Gastroesophageal sphincter (tissue), 4 donors: ENCODE measurements at places on chromosomes 12 and 14. TPM values are rescaled to one million over a fixed set of nuclear protein-coding genes. Genes with fewer than 3 reads are reported as not detected.
A peak's percentile ranks its signal among the peaks of the same experiment; 100 is the strongest.

DNA sequence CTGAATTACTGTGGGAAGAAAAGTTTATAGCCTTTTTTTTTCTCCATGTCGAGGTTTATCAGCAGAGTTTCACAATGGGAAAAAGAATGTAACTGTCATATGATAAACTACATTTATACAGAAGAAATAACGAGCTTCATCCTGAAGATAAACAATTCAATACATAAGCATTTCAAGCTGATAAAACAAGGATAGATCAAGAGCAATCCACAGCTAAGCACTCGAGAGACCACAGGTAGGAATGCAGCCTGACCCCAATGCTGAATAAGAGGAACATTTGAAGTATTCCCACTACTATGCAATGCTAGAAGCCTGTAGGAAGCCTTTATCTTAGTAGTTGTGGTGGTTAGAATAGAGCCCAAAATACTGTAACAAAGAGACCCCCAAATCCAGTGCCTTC is 32.6 kb upstream of the DAAM1 start:
- ATAC-seq: no peak

DNA sequence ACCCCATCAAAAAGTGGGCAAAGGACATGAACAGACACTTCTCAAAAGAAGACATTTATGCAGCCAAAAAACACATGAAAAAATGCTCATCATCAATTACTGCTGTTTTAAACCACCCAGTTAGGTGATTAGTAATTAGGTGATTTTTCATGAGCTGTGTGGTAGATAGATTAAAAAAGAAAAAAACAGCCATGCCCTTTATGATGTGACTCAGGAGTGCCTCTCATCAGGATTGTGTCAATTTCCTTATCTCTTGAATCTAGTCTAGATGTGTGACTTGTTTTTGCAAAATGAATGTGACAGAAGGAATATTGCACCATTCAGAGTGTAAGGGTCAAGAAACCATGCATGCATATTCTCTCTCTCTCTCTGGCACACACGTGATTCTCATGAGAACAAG is 5.7 kb downstream of the OR10A7 start:
- ATAC-seq: no peak

DNA sequence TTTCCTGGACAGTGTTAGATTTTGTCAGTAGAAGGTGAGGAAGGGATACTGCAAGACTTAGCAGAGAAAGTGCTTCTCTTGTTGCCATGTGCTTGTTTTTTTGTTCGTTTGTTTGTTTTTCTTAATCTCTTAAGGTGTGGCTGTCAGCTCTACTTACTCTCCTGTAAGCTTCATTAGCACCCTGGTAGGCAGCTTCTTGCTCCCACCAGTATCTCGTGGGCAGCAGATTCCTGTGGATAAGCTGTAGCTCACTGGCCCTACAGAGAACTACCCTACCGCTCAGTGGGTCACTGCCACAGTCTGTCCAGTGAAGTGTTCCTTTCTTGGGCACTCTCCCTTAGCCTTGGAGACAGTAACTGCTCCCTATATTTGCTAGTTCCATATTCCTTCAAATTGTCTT is 30.1 kb downstream of the VRK1 start:
- ATAC-seq: no peak

GRCh38 chr14:39984323-39984722 is 552.1 kb upstream of the FBXO33 start:
- no peak for ATAC-seq

DNA sequence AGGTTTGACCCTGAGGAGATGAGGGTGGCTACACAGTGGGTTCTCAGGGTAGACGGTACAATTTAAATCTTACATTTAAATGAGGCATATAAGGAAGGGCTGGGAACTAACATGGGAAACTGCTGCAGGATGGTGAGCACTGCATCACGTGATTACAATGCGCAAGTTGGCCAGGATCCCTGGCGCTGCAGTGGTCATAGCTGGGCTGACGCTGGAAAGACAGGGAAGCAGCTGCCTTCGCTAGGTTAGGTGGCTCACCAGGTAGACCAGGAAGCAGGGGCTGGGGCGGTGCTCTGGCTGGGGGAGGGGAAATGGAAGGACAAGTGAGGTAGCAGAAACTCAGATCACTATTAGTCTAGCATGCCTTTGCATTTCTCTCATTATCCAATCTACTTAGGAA is 149.9 kb downstream of the FOXN3 start:
- ATAC-seq: no peak

- ATAC-seq: no peak
Measured at GRCh38 chr14:89855961-89856656, 98.4 kb downstream of the EFCAB11 start.

DNA sequence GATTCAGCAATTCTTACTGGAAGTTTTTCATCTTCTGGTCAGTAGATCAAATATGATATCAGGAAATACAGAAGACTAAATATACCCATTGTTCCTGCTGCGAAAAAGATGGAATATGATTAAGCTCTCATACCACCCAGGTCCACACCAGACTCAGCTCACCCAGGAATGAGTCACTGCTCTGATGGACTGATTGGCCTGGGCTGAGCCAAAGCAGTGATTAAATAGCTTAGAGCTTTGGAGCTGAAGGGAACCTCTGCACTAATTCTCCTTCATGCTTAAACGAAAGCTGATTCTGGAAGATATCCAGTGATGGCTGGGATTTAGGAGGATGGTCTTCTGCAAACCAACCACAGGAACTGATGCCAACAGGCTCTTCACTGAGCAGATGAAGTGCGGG is 62.0 kb upstream of the SYT1 start:
- ATAC-seq: no peak

GRCh38 chr12:112162241-112162790 is 37.0 kb downstream of the TRAFD1 start:
- ATAC-seq: no peak

DNA sequence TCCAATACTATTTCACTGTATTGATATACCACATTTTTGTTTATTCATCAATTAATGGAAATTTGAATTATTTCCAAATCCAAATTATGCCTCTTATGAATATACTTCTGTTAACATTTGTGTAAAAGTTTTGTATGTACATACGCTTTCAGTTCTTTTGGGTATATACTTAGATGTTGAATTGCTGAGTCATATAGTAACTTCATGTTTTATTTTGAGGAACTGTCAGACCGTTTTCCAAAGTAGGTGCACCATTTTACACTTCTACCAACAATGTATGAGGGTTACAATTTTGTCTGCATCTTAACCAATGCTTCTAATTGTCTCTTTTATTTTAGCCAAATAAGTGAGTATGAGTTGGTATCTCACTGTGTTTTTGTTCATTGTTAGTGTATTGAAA is 10.2 kb upstream of the CCER1 start:
- no peak for ATAC-seq

- peak; percentile 47 for ATAC-seq
Measured at GRCh38 chr14:23186913-23187654, 3.6 kb upstream of the SLC7A8 start.

DNA sequence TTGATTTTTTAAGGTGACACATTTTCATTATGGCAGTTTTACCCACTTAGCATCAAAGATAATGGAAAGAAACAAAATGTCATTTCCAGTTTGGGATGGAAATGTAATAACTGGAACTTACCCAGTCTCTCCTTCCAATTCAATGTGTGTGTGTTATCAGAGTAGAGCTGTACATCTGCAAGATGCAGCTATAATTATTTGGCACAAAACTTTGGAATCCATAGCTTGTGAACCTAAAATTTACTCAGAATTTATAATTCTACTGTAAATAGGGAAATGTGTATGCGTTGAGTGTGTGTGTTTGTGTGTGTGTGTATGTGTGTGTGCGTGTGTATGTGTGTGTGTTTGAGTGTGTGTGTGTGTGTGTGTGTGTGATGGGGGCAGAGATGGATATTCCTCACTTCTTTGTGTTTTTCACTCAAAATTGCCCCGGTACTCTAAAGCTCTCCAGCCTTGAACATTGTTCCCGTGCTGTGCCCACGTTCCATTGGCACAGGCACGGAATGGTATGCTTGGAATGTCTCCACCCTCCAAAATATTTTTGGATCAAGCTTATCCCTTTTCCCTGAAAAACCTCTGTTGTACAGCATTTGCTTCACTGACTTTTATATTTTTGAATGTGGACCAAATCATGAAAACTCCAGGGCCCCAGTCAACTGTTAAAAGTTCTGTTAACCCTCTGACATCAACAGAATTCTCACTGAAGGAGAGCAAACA is 150.2 kb upstream of the BMP4 start:
- ATAC-seq: no peak

DNA sequence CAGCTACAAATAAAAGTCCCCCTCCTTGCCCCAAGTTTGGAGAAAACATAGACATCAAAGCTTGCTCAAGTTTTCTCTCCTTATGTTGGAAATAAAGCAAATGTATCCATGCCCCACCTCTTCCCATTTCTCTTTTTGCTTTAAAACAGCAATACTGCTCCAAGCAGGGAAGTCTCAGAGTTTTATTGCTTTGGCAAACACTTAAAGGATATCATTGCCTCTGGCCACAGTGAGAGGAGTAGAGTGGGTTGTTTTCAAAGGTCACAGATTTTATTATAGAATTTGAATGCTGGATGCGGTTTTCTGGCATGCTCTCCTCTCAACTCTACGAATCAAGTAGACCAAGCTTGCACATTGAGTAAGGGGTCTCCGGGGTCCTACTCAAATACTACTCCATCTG is 149.7 kb downstream of the TTC7B start:
- no peak for ATAC-seq

DNA sequence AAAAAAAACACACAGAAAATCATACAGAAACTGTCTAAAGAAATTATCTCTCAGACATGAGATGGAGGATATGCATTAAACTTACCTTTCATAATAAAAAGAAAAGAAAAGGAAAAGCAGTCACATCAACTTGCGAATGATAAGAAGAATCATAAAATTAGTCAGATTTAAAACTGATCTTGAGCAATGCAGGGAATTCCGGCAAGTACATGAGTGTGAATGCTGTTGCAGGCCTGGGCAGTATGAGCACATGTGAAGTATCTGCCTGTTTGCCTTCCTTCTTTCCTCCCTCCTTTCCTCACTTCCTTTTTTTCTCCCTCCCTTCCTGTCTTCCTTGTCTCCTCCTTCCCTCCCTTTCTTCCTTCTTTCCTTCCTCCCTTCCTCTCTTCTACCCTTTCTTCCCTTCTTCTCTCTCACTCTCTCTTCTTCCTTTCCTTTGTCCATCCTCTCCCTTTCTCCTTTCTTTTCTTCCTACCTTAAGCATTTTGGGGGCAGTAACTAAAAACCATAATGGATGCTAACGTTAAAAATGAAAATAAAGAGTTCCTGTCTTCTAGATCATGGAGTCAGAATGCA is 38.5 kb upstream of the SLC6A15 start:
- no peak for ATAC-seq

DNA sequence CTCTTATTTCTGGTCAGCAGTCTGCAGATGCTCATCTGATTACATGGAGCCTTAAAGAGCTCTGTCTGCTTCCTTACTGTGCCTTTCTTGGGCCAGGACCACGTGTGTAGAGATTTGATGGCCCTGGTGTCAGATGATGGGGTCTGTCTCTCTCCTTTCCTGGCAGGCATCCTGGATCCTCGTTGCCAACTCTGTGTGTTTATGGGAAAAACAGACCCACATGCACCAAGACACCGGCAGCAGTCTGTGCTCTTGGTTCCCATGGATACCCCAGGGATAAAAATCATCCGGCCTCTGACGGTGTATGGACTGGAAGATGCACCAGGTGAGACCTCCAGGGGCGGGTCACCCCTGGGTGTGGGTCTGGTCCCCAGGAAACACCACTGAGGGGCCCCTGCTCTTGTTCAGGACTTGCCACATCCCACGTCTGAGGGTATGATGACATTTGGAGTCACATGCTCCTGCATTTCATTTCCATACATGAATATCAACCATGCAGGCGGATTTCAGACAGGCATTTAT is 18.5 kb upstream of the ALDH2 start:
- ATAC-seq: no peak

DNA sequence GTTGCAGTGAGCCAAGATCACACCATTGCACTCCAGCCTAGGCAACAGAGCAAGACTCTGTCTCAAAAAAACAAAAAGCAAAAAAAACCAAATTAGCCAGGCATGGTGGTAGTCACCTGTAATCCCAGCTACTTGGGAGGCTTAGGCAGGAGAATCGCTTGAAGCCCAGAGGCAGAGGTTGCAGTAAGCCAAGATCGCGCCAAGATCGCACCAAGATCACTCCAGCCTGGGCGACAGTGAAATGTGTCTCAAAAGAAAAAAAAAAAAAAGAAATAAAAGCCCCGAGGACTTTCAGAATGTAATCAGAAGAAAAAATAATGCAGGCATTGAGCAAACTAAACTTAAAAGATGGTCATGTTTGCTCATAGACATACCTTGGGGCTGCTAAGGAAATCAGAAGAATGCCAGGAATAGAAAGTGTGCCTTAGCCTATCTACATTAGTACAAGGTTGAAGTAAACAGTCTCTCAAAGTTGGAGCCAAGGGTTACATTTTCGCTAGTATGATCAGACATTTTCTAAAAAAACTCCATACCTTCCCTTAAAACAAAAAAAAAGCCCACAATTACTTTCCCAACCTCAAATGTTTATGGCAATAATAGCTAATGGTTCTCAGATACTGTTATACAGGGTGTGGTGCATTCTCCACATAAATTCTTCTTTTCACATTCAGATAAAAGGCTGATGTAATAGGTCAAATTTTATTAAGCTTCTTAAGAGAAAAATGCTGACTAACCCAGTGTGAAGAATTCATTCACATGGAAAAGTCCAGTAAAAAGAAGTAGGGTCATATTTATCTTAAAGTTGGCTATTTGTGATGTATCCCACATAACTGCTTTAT is 15.8 kb downstream of the DTD2 start:
- ATAC-seq: no peak

DNA sequence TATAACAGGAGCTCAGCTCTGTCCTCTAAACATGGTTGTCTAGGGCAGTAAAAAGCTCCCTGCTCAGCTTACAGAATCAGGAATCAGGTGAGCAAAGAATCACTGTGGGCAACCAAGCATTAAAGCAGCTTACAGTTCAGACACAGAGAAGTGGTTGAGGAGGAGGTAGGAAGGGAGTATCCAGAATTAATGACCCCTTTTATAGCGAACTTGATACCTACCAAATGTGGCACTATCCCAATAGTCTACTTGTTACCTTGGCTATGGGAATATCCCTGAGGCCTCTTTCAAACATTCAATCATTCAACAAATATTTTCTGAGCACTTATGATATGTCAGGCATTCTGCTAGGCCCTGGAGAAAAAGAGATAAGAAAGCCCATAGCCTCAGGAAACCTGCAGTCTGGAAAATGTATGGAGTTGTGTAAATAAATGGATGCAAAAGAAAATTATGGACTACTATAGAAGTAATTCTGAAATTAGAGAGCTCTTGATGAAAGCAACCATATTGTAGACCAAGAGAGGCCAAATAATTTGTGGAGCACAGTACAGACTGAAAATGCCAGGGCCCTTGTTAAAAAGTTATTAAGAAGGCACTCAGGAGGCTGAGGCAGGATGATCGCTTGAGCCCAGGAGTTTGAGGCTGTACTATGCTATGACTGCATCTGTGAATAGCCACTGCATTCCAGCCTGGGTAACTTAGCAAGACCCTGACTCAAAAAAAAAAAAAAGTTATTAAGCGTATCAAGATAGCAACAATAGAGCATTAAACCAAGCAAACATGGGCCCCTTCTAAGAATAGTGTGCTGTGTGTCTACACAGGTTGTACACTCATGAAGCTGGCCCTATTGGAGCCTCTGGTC is 134.0 kb upstream of the CPSF6 start:
- ATAC-seq: no peak

The FGFR1OP2 gene
- total RNA-seq: 127 TPM

The FRS2 gene
- total RNA-seq: 56.3 TPM

The KLHL33 gene
- total RNA-seq: 0.27 TPM

The TMEM106C gene
- total RNA-seq: 156 TPM

The OR10A7 gene
- not detected for total RNA-seq

The DNAH10 gene
- not detected for total RNA-seq

The ZCRB1 gene
- total RNA-seq: 36.9 TPM

The REP15 gene
- total RNA-seq: 1.2 TPM

The PLEKHG7 gene
- not detected for total RNA-seq
